Kidney capillary endothelial cell (primary cell): ENCODE measurements at places on chromosomes 1 and 21.
A peak's percentile ranks its signal among the peaks of the same experiment; 100 is the strongest.

GRCh38 chr1:165034136-165034809 lies 322.2 kb downstream of the LMX1A start:
- DNase-seq = no peak

- DNase-seq = no peak
These were observed 3.1 kb upstream of the CDC14A start for GRCh38 chr1:100349246-100349645.

DNA sequence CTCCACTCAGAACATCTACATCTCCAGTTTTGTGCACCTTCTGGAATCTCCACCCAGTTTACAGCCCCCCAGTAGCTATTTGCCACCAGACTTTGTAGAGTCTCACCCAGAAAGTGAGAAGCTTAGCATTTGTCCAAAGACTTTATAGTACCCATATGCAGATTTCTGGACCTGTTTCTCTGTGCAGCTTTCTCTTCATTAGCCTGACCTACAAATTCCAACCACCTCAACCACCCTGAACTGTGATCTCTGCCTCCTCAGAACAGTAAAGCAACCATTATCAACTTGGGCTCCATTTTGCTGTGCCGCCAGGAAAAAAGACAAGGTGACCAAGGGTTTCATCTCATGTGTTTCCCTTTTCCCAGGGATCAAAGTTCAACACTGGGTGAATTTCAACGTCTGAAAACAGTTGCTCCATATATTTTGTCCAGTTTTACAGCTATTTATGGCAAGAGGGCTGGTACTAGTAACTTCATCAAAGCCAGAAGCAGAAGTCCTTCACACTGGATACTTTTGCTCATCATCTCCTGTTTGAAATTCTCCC lies 36.5 kb upstream of the DDAH1 start:
- DNase-seq = no peak

DNA sequence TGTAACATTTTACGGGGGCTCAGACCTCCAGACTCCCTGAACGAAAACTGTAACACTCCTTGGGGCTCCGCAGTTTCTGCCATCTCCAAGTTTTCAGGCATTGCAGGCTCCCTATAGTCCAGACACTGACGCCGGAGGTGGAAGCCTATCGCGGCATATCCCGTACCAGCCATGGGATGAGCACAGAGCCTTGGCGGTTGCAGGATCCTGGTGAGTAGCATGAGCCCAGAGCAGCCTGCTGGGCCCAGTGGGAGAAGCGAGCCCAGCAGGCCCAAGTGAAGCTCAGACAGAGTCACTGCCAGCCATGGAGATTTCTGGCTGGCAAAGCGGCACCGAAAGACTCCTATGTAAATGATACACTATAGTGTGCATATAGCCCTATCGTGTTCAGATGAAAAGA lies 446.8 kb downstream of the COL11A1 start:
- no peak for DNase-seq

- DNase-seq = no peak
These were observed 2.6 kb downstream of the RNF220 start for GRCh38 chr1:44407430-44408211.

DNA sequence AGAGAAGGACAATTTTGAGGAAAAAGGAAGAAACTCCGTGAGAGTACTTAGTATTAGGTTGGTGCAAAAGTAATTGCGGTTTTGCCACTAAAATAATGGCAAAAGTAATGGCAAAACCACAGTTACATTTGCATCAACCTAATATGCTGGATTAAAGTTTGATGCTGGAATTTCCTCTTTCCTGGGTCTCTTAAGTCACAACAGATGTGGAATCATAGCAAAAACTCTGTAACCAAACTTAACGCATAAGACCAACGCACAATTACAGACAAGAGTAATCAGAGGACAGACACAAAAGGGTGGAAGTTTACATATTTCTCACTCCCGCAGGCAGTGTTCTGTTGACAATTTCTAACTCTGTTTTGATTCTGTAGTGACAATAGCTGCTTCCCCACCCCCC lies 182.4 kb downstream of the BACH1 start:
- no peak for DNase-seq

GRCh38 chr21:14559102-14559501 lies 13.0 kb upstream of the SAMSN1 start:
- no peak for DNase-seq

GRCh38 chr21:29696937-29697336 lies 242.9 kb downstream of the GRIK1 start:
- DNase-seq = no peak

DNA sequence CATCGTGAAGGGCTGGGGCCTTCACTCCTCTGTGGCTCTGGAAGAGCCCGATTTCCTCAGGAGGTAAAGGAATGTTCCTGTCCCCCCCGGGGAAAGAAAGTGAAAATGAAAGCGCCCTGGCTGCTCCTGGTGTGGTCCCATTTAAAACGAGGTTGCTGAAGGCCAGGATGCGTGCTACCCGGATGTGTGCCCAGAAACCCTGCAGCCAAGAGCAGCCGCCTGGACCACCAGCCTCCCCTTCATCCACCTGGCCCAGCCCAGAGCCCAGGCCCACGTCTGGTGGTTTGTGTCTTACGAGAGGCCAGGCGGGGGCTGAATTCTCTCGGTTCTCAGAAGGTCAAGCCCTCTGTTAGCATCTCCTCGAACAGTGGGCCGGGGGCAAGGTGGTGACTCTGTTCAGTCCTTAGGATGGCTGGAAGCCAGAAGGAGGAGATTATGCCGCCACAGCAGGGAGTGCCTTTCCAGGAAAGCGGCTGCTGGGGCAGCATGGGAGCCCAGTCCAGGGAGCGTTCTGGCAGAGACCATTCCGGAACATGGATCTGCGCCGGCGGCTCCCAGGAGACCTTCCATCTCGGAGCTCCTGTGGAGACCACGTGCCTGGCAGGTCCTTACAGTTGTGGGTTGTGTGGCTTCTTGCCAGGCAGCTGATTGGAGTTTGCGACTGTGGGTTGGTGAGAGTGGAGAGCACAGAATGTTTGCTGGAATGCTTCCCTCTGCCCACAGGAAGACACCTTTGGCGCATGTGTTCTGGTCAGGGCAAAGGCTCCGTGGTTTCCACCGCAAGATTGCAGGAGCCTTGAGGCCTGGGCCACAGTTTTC lies 1.4 kb downstream of the GUK1 start:
- DNase-seq = peak; percentile 21

- DNase-seq = peak; percentile 4
These were observed 43.4 kb downstream of the RPS6KC1 start for GRCh38 chr1:213094446-213094845.

DNA sequence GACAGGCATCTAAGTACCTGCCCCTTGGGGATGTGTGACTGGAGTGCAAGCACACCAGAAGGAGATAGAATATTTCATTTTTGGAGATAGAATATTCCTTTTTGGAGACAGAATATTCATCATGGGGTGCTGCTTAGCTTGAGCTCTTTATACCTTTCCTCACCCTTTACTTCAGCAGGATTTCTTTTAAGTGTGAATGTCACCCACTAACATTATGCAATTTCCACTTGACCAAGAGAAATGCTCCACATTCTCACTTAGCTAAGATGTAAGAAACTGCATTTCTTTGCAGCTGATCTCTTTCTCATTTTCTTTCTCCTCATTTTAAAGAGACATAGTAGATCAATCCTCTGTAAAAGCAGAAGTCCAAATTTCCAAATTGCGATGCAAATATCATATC lies 436.7 kb downstream of the NCAM2 start:
- no peak for DNase-seq

GRCh38 chr1:56404066-56404465 lies 175.3 kb downstream of the PLPP3 start:
- no peak for DNase-seq
